ENCODE measurements at places on chromosomes 2 and 18.

GRCh38 chr18:40911582-40912254 lies 1043.3 kb upstream of the PIK3C3 start:
- peak; percentile 58 for DNase-seq

DNA sequence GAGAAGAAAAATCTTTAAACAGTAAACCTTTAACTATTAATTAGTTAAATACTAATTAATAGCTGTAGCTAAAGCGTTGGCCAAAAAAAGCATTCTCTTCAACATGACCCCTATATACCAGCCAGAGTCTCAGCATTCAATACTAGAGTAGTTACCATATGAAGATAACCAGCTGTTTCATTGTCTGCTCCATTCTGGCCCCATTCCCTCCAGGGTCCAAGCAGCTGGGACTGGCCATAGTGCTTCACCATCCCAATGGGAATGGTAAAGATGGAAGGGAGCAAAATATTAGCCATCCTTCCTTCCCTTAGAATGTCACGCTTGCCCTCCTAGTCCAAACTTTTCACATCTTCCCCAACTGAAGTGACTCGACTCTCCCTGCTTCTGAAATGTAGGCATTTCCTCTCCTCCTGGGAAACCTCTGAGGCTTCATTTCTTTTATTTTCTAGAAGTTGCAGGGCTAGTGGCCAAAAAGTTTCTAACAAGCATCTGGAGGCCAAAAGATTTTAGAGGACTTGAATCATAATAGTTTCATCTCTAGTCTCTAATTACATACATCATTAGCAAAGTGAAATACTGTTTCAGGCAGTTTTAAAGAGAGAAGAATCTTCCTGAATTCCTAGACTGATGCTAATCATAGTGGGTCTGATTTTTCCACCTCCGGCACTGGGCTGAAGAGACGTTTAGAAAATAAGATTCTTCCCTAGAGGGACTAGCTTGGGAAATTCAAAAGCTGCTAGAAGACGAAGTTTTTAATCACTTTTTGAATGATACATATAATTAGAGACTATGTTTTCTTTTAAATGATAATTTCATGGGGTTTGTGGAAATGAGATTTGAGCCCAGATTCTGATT lies 52.7 kb downstream of the CCDC68 start:
- peak; percentile 31 for DNase-seq

DNA sequence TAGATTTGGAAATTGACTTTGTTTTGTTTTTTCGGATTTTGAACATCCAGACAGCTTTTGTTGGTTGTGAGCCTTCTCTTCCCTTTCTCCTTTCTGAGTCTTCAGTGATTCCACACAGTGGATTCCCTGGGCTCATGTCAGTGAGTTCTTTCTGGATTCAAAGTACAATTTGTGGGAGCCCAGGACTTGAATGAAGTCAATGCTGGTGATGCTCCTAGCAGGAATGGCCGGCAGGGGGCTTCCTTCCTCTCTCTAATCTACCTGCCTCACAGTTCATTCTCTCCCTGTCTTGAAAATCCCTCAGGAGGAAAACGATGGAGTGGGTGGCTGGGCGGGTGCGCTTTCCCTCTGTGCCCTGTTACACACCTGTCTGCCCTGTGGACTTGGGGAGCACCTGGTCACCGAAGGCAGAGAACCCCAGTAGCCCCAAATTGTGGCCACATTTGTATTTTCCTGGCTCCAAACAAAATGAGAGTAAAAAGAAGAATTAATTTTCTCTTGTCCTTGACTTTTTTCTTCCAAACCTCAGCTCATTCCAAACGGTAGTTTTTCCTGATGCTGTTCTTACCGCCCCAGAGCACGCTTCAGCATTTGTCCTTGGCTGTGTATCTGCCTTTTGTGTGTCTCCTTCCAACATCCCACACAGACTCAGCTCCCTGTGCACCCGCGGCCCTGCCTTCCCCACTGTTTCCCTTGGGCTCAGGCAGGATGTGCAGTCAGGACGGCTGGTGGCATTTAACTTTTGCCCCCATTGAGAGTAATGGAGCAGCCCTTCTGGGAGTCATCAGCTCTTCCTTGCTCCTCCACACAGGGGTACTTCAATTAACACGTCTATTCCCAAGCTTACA lies 86.6 kb downstream of the MARCO start:
- DNase-seq, result peak; percentile 48

DNA sequence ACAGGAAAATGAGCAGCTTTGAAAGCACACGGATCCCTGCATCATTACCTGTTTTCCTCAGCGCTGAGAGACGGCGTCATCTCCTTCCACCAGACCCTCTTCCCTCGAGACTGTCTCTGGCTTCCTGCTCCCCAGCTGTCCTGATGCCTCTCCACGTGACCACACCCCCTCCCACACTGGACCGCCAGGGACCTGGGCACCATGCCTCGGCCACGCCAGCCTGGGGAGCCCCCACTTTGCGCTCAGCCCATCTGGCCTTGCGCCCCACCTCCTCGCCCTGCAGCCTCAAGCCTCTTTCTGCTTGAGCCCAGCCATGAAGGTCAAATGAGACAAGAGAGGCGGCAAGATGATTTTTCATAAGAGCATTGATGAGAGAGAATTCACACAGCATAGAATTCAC lies 66.0 kb upstream of the ACKR3 start:
- no peak for DNase-seq

GRCh38 chr2:137886083-137886831 lies 78.0 kb upstream of the HNMT start:
- no peak for DNase-seq

GRCh38 chr2:160203422-160203821 lies 3.4 kb upstream of the ITGB6 start:
- DNase-seq, result no peak

GRCh38 chr2:88074150-88074549 lies 6.5 kb downstream of the SMYD1 start:
- DNase-seq, result no peak

DNA sequence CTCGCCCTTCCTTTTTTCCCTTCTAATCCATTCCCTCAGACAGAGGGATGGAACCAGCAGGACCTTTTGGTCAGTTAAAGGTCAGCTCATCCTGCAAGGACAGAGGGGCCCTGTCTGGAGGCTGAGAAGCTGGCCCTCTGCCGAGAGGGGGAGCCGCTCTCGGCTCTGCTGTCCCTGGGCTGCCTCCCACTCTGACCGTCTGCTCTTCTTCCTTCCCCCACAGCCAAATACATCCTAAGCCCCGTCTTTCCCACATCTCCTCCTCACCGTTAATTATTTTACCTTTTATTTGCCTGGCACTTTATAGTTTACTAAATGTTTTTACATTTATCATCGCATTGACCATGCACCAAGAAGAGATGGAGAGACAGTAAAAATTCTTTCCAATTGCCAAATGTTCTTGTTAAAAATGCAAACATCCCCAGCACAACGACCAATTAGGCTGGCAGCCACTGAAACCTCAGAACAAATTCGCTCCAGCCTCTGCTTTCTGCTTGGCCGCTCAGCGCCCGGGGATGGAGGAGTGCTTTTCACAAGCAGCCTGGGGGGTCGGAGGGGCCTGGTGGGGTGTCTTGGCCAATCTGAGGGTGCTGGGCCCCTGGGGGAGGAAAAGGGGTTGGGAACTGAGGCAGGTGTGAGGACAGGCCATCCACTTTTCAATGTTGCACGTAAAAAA lies 123.7 kb downstream of the TNS1 start:
- no peak for DNase-seq

- peak; percentile 97 for DNase-seq
These were observed at the start of gene NAGK for GRCh38 chr2:71068218-71069035. NAGK (plus strand) TSS chr2:71068648; CDS start chr2:71068684, 36 bp downstream.

DNA sequence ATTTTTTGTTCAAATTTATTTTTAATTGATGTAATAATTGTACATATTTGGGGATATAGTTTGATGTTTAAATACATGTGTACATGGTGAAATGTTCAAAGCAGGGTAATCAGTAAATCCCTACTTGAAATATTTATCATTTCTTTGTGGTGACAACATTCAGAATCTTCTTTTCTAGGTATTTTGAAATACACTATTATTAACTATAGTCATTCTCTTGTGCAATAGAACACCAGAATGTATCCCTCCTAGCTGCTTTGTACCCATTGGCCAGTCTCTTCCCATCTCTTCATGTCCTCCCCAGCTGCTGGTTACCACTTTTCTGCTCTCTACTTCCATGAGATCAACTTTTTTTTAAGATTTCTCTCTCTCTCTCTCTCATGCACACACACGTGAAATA lies 126.5 kb downstream of the ZNF407 start:
- DNase-seq, result peak; percentile 71

DNA sequence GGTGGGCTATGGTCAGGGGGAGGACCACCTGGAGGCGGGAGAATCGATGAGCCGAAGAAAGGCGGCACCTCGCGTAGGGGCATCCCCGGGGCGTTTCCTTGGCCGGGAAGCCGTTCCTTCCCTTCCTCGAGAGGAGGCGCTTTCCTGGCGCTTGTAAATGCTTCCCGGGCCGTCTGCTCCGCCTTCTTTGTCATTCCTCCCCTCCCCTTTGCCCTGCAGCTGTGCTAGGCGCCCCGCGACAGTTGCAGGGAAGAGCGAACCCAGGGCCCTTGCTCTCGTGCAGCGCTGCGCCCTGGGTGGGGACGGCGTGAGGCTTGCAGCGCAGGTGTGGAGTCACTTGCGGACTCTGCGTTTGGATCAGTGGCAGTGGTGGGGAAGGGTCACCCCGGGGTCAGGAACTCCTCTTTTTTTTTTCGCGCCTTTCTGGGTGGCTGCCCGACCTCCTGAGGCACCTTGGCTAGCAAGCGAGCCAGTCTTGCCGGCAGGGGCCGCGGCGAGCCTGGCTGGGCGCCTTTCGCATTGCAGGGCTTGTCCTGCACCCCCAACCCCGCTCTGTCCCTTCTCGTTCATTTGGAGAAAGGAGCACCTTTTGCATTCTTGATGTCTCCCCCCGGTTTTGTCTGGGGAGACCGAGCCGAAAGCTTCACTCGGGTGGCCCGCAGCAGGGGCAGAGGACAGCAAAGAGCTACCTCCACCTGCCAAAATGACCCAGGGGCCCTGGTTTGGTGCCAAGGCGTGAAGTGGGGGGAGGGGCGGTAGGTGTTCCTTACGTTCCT lies 858 bp downstream of the KCNS3 start:
- DNase-seq, result peak; percentile 13

- DNase-seq, result no peak
These were observed 232.1 kb downstream of the LOXHD1 start for GRCh38 chr18:46424898-46425297.

- DNase-seq, result peak; percentile 8
These were observed 322.8 kb upstream of the TANK start for GRCh38 chr2:160837416-160837815.

DNA sequence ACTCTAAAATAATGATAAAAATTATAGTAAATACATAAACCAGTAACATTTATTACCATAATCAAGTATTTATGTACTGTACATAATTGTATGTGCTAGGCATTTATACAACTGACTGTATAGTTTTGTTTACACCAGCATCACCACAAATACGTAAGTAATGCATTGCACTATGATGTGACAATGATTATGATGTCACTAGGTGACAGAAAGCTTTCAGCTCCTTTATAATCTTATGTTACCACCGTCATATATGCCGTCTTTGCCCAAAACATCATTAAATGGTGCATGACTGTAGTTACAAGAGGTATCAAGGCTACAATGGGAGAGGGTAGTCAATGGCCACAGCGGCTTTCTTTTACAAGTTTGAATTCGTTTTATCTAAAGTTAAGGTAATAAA lies 60.1 kb downstream of the ICOS start:
- DNase-seq, result no peak

DNA sequence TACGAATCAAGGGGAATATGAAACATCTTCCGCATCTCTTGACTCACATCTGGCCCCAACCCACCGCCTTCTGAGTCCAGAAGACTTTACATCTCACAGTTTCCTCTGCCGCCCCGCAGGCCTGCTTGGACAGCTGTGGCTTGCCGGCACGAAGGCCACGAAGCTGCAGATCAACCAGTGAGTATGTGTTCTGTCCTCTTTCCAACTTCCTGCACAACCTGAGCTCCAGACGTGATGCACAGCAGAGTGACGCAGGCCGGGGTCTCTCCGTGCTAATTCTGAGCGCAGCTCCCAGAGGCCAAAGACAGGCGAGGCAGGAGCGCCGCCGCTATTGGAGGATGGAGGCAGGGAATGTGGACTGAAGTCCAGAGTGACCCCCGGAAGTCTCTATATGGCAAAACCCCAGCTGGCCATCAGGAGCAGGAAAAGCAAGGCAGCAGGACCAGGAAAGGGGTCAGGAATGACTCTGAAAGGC lies 93.5 kb downstream of the ZCCHC2 start:
- no peak for DNase-seq

GRCh38 chr2:238521870-238522269 lies 95.1 kb downstream of the ASB1 start:
- DNase-seq, result no peak

DNA sequence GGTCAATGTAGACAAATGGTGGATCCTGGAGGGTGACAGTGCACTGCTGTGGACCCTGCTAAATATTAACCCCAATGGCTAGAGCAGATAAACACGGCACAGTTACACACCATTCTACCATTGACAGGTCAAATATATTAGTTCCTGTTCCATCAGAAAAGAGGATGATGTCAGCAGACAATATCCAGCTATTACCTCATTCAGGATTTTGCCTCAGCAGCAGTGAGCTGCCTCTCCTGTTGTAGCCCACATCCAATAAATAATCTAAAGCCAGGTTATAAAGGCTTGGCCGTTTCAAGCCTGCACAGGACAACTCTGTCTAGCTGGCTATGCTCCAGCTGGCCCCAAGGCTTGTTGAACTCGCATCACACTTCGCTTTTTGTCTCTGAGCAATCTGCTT lies 31.6 kb upstream of the NETO1 start:
- no peak for DNase-seq

DNA sequence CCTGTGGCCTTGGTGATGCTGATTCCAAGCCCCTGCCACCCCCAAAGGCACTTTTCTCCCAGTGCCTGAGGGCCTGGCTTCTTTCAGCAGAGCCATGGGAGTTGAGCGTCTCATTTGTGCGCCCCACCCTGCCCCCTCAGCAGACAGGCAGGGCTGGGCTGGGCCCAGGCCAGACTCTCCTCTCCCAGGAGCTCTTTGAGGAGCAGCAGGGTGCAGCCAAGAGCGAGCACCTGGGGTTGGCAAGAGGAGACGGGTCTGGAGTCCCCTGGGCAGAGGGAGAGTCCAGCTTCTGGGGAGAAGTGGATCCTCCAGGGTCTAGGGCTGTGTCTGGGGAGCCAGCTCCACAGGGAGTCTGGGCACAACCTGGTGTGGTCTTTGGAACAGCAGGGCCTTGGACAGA lies 21.2 kb downstream of the NPPC start:
- no peak for DNase-seq

- DNase-seq, result no peak
These were observed 1443.9 kb downstream of the SUCLG1 start for GRCh38 chr2:83015035-83015715.

GRCh38 chr2:55051026-55051866 lies 995 bp upstream of the RTN4 start:
- peak; percentile 98 for DNase-seq

Data from fibroblast of pulmonary artery (primary cell).